Endothelial cell (in vitro differentiated cells): ENCODE measurements at places on chromosomes 5 and 9. TPM values are rescaled to one million over a fixed set of nuclear protein-coding genes. Genes with fewer than 3 reads are reported as not detected.

Gene FYB1
- total RNA-seq, result 0.31 TPM

Gene SLC30A5
- 28.1 TPM for total RNA-seq

Gene PCDHGC4
- 3.5 TPM for total RNA-seq

Gene EFNA5
- 8.8 TPM for total RNA-seq

Gene ZFP2
- total RNA-seq, result 2.8 TPM

Gene GFI1B
- total RNA-seq, result not detected

Gene DHX29
- total RNA-seq, result 21.1 TPM

Gene FCN1
- not detected for total RNA-seq

Gene TTC16
- 0.08 TPM for total RNA-seq

Gene RASGRF2
- total RNA-seq, result 2.5 TPM

Gene PSIP1
- total RNA-seq, result 128 TPM

Gene CTXN3
- total RNA-seq, result 5.4 TPM

GRCh38 chr9:136093995-136094881 is 851 bp downstream of the NACC2 start:
- peak; percentile 49 for DNase-seq

- no peak for DNase-seq
Measured at GRCh38 chr9:116958881-116959280, 271.8 kb downstream of the TRIM32 start.

DNA sequence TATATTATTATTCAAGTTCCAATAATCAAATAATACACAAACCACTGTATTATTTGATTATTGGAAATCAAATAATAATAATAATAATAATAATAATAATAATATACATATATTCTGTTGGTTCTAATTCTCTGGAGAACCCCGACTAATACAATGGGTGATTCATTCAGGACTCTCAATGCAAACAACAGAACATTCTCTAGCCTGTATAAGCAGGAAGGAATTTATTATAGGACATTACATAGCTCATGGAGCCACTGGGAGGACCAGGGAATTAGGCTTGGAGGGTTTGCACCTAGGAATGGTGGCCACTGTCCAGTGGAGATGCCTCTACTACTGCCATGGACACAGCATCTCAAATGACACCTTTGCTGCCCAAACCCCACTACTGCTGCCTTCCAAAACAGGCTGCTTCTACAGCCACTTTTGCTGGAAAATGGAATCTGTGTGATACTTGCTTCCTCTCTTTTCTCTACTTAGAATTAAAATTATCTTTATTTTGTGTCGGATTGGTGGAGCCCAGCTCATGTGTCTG is 25.9 kb downstream of the PTGS1 start:
- no peak for DNase-seq

- DNase-seq, result peak; percentile 6
Measured at GRCh38 chr5:170388818-170389549, at the start of gene KCNMB1. KCNMB1 (minus strand) TSS chr5:170389367; CDS start chr5:170385447, 3,920 bp downstream.

- DNase-seq, result no peak
Measured at GRCh38 chr5:57503433-57503832, 20.8 kb upstream of the ACTBL2 start.

- DNase-seq, result no peak
Measured at GRCh38 chr9:71663931-71664459, 104.3 kb downstream of the CEMIP2 start.

DNA sequence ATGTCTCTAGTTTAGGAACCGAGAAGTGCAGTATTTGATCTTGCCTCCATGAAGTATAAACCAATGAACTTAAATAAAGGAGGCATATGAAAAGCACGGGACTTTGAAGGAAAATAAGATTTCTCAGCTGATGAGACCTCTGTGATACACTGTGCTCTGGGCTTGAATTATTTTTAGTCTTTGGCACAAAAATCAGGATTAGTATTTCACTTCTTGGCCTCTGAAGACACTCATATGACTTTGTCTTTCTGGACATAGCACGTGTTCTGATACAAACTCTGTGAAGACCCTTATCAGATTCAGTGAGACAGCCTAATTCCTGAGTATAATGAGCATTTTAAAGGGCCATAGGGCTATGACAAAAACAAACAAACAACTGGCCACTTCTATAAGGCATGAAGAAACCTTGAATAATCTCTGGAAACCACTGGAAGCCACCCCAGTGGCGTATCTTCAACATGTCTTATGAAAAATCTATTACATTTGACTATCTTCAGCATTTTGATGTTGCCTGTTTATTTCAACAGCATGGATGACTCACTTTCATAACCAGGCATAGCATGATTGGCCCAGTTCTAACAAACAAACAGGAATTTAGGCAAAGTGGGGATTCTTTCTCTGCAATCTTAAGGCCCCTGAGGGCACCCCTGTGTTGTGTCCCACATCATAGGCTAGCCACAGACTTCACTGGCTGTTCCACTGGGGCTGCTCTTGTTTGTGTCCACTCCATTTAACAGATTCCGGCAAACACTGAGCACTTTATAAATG is 90.3 kb upstream of the ZNF462 start:
- DNase-seq, result no peak

- peak; percentile 70 for DNase-seq
Measured at GRCh38 chr5:98927989-98928872, 576 bp downstream of the CHD1 start.

GRCh38 chr5:141560725-141561483 is 57.9 kb downstream of the DIAPH1 start:
- DNase-seq, result peak; percentile 75

GRCh38 chr5:83102364-83102980 is 25.1 kb downstream of the XRCC4 start:
- no peak for DNase-seq

DNA sequence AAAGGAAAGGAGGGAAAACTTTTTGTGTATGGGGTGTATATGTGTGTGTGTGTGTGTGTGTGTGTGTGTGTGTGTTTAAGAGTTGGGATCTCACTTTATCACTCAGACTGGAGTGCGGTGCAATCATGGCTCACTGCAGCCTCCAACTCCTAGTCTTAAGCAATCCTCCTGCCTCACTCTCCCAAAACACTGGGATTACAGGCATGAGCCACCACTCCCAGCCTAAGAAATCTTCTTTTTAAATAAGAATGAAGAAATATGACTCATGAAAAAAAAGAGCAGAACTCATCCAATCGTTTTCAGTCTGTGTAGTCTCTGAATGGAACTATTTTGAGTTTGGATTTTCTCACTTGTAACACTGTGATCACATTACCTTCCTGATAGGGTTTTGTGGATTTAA is 601.5 kb downstream of the ACTL7B start:
- no peak for DNase-seq

- DNase-seq, result no peak
Measured at GRCh38 chr5:31492869-31493268, 39.0 kb downstream of the DROSHA start.

DNA sequence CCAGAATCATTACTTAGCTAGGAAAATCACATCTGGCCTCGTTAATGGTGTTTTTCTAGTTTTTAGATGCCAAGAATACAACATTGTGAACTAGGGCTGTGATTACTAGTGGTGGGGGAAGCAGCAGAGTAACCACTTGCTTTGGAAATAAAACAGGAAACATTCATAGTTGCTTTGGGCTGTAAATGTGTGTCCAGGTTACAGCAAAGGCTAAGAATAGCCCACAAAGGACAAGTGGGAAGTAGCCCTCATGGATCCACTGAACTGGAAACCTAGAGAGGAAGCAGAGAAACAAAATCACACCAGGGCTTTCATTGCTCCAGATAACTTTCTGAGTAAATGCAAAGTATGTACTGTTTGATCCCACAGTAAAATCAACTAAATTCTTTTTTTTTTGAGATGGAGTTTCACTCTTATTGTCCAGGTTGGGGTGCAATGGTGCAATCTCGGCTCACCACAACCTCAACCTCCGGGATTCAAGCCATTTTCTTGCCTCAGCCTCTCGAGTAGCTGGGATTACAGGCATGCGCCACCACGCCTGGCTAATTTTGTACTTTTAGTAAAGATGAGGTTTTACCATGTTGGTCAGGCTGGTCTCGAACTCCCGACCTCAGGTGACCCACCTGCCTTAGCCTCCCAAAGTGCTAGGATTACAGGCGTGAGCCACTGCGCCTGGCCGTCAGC is 56.2 kb upstream of the TNFSF15 start:
- DNase-seq, result no peak

DNA sequence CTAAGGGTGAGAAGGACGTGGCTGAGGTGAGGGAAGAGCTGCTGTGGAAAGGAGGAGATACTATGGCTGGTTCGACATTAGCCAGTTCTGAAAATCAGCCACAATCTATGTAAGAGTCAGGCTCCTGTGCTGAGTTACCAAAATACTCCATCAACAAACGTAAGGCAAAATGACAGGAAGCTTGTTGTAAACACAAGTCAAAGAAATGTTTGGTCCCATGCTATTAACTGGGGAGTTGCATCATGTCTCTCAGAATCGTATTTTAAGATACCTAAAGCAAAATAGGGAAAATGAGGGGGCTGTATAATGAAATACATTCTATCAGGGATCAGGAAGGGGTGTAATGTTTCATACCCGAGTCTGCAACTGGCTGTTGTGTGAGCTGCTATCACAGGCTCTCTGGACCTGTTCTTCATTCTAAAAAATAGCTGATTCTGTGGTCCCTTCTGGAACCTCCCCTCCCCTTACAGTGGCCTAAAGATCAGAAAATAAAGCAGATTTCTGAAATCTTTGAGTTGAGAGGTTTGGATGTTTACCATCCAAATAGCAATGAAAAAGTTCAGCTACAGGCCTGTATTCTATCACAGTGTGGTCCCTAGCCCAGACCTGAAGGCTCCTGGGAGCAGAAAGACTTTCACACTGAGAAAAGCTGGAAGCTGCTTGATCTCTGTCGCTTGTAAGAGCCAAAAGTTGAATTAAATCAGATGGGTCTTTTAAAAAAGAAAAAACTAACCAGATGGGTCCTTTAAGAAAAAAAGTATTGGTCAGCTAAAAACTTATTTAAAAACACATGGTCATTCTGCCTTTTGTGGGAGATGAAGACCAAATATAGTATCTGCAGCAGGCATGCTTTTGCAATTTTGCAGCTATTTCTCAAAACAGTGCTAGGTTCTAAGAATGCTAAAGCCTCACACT is 97.8 kb upstream of the SMC5 start:
- DNase-seq, result no peak

- peak; percentile 67 for DNase-seq
Measured at GRCh38 chr9:121499427-121500164, at the start of gene GGTA1. GGTA1 (minus strand) TSS chr9:121499844; CDS start chr9:121467922, 31,922 bp downstream.

- DNase-seq, result no peak
Measured at GRCh38 chr9:131641618-131642495, 96.5 kb downstream of the PRRT1B start.

GRCh38 chr9:127136081-127136879 is 13.8 kb upstream of the ANGPTL2 start:
- no peak for DNase-seq

DNA sequence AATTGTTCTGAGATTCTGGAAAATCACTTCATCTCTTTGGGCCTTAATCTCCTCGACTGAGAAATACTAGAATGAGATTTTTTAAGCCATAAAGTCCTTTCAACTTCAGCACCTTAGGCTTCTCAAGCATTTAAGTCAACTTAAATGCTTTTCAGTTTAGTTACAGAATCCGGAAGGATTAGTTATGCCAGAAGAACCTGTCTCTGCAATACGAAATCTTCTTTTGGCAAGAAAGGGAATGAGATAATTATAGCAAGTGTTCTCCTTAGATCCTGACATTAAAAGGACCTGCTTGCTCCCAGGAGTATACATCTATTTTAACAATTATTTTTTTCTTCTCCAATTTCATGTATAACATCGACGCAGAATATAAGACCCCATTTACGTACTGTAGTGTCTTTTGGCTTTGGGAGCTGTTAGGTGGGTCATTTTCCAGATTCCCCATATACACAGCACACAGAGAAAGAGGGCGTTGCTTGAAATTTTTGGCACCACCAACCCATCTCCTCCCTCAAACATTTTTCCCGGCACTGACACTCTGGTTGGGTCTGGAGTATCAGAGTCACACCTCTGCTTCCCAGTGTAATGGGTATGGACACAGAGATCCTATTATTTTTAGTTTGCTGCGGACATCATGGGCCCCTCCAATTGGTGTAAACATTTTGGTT is 43.6 kb upstream of the CLINT1 start:
- no peak for DNase-seq

- peak; percentile 90 for DNase-seq
Measured at GRCh38 chr5:179023528-179024189, at the start of gene ZNF879. ZNF879 (plus strand) TSS chr5:179023804; CDS start chr5:179025005, 1,201 bp downstream.

- no peak for DNase-seq
Measured at GRCh38 chr5:150529555-150529954, 21.6 kb downstream of the NDST1 start.
